ENCODE measurements at places on chromosomes 12 and 14.

DNA sequence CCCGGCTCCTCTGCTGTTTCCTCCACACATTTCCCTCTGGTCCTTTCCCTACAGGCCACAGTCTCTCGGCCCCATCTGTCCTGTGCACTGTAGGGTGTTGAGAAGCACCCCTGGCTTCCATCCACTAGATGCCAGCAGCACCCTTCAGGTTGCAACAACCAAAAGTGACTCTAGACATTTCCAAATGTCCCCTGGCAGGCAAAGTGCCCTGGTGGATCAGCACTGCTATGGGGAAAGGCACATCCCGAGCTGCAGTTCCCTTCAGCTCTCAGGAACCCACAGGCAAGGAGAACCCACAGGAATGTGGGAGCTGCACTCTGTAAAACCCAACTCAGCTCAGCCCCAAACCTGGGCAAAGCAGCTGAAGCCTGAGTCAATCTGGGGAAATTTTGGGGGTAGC lies 77.0 kb downstream of the RBM19 start:
- DNase-seq, result no peak

- DNase-seq, result no peak
Observed at GRCh38 chr14:106844608-106845285, 1318.4 kb downstream of the TMEM121 start.

GRCh38 chr12:67107751-67108269 lies 161.3 kb upstream of the CAND1 start:
- DNase-seq, result no peak

- DNase-seq, result no peak
Observed at GRCh38 chr12:125650587-125650986, 585.4 kb downstream of the AACS start.

DNA sequence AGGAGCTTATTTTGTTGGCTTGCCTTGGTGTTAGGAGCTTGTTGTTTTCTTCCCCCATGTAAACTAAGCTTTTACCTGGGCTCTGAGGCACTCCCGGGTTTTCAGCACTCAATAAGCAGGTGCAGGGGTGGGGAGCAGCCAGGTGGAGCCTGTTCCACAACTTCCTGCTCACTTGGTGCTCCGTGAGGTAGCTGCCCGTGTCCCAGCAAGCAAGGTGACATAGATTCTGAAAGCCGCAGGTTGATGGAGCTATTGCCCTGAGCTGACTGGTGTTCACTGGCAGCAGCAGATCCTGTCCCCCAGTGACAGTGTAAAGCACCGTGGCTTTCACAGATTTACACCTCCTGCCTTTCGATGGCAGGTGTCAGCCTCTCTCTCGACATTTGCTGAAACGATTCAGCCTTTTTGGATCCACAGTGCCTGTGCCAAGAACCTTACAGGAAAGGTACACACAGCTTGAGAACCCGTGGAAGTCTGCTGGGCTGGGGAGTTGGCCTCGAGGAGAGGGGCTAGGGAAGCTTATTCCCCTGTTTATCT lies 295.7 kb upstream of the FKBP4 start:
- no peak for DNase-seq

DNA sequence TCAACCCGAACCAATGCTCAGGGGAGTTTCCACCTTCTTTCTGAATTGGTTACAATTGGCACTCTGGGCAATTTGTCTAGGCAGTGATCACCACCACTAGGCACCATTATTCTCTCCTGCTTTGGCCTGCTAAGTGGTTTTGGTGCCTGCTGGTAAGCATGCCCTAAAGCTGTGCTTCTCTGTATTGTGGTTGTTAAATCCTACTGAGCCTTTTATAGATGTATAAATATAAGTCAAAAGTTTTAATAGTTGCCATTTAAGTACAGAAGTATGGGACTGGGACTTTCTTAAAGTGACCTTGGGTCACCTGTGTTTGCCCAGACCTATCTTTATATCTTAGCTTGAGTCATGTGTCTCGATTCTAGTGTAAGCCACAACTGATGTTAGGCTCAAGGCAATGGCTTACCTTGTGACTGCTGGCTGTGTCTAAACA lies 475.9 kb downstream of the SLC16A7 start:
- no peak for DNase-seq

DNA sequence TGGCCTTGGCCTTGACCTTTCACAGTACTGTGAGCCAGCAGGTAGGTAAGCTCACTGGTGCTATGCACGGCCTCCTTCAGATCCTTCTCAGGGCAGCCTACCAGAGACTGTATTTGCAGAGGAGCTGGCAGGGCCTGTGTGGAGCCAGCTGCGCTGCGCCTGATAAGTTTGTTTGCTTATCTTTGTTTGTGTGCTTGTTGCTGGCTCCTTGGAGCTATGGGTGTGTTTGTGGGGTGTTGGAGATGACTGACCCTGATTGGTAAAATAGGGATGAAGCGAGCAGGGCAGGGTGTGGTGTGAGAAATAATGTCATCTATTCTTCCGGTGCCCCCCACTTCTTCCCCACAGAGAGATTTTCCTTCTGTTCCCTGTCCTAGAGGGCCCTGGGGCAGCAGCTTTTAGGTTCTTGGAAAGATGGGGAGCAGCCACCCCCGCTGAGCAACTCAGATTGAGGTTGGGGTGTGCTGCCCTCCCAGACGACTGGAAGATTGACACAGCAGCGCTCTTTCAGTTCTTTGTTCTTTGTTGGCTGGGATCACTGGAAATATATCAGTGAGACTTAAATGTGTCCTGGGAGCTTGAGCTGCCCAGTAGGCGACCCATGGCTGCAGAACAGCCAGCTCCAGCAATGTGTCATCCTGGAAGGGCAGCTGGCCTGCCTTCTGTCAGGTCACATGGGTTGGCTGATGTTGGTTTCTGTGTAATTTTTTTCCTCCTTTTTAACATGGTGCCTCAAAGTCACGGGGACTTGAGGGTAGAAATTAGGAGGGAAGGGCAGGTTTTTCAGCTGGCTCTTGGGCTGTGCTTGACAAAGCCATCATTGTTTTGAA lies 19.6 kb downstream of the MLXIP start:
- DNase-seq, result no peak

GRCh38 chr14:31582836-31583452 lies 21.7 kb downstream of the NUBPL start:
- no peak for DNase-seq

- no peak for DNase-seq
Observed at GRCh38 chr14:94056579-94057308, 24.3 kb downstream of the DDX24 start.

DNA sequence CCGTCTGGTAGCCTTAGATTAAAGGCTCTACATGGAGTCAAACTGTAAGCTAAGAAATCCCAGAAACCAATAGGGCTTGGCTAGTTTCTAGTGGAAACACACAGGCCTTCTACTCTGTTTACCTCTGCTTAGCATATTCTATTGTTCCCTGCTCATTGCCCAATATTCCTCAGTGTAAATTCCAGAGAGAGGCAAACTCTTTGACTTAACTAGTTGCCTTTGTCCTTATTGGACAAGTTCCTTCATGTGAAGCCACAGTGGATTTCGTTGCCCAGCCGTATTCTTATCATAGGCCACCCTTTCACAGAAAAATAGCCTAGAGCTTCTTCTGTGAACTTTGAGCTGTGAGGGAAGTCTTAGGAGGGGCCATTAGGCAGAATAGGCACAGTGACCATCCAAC lies 186.1 kb downstream of the PLCZ1 start:
- no peak for DNase-seq

DNA sequence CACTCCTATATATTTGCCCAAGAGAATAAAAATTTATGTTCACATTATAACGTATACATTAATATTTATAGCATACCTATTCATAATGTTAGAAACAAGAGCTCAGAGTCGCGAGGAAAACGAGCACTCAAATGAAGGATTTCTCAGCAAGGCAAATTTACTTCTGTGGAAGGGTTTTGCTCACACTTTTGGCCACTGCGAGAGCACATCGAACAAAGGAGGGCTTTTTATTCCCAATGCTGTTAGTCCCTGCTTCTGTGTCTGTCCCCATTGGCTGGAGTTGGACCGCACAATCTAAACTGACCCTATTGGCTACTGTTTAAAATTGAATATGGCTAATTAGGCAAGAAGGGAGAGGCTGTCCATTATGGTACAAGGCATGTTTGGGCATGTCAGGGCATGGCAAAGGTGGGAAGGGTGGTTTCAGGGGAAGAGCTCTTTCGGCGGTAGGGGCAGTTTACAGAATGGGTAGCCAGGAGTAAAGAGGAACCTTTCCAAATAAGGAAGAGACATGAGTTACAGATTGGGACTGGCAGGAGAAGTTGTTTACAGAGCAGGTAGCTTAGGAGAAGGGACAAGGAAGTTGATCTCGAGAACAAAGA lies 702.9 kb downstream of the TRHDE start:
- no peak for DNase-seq

GRCh38 chr14:94045101-94045500 lies 19.0 kb downstream of the OTUB2 start:
- no peak for DNase-seq

- DNase-seq, result no peak
Observed at GRCh38 chr12:25827141-25827540, 131.3 kb upstream of the RASSF8 start.

GRCh38 chr12:1744932-1745331 lies 54.1 kb downstream of the ADIPOR2 start:
- DNase-seq, result no peak

DNA sequence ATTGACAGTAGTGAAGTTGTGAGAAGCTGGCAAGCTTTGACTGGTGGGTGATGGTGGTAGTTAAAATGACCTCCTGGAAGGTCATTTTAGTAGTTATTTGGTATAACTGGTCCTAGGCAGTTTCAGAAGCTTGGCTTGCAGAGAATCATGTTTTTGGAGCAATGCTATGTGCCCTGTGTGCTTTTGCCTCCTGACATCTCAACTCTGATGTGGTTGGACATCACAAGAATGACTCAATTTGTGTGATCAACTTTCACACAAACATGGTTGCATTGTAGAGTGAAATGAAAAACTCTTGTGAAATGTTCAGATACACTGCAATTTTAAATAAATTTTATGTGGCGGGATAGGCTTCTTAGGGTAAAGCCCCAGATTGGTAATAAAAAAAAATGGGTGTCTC lies 8.3 kb upstream of the ABCD2 start:
- DNase-seq, result no peak

DNA sequence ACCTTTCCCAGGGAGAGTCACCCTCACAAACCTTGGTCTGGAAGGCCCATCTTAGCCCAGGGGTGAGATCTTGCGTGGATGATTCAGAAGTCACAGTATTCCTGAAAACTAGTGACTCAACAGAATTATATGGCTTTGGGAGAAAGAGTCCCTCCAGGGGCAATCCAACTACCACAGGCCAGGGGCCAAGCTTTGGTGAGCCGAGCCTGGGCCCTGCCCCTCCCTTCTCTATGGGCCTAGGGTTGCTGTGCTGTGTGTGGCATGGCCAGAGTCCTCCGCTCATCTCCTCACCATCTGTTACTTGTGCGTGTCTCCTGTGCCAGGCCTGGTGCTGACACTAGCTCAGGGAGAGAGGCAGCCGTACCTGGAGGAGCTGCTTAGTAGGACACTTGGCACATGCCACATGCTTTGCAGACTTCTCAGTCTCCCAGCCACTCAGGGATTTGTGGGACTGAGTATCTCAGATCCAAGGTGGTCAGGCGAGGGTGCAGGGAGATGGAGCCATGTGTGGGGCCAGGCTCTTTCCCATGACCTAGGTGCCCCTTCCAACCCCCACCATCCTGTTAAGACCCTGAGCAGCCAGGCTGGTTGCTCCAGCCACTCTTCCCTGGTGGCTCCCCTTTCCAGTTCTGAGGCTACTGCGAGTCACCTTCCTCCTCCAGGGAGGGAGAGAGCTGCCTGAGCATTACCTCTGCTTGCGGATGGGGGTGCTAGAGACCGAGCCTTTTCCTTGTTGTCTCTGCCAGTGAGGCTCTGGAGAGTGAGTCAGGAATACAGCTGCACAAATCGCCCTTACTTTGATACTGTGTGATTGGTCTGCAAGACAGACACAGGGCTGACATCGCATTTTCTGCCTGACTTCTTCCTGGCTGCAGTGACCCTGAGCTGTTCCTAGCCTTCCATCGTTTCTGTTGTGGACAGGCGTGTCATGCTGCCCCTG lies 94.1 kb downstream of the SLC25A47 start:
- no peak for DNase-seq

DNA sequence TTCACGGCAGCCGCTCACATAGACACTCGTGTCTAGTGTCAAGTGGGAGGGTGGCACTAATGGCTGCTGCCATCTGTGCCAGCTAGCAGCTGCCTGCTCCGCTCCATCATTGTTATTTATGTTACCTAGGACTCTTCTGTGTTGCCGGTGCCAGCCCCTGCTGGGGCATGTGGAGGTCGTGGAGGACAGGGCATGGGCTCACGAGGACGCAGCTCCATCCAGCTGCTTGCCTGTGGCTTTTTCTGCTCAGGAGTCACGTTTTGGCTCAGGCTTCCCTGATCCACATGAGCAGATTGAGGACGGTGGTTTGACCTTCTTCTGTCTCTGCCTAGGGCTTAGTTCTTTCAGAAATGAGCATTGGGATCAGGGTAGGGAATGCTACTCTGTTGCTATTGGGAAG lies 31.2 kb downstream of the TPCN1 start:
- DNase-seq, result no peak

- no peak for DNase-seq
Observed at GRCh38 chr14:24422694-24423601, 6.5 kb downstream of the CBLN3 start.

GRCh38 chr14:69423279-69423678 lies 24.8 kb downstream of the SLC39A9 start:
- no peak for DNase-seq

DNA sequence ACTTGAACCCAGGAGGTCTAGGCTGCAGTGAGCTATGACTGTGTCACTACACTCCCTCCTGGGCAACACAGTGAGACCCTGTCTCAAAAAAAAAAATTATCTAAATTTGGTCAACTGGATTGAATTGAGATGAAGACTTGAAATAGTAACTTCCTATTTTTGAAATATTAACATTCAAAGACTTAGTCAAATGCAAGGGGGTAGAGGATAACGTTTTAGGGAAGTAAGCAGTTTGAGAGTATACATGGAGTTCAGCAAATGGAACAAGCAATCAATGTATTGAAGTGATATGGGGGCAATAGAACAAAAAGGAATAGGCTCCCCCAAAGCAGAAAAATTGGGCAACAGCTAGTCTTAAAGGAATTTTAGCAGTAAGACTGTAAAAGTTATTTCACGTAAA lies 4.6 kb upstream of the MFAP5 start:
- DNase-seq, result no peak

GRCh38 chr12:26713885-26714383 lies 119.1 kb downstream of the ITPR2 start:
- DNase-seq, result no peak

- DNase-seq, result no peak
Observed at GRCh38 chr12:95002754-95003153, 743 bp downstream of the NDUFA12 start.

GRCh38 chr12:11707535-11707934 lies 58.1 kb downstream of the ETV6 start:
- DNase-seq, result no peak

GRCh38 chr12:5582018-5582417 lies 150.1 kb downstream of the NTF3 start:
- no peak for DNase-seq

All from activated naive CD4-positive, alpha-beta T cell (primary cell).